ENCODE measurements at places on chromosomes 12 and 14. TPM values are rescaled to one million over a fixed set of nuclear protein-coding genes. Genes with fewer than 3 reads are reported as not detected.

GRCh38 chr12:104833756-104834155 lies 124.3 kb downstream of the SLC41A2 start:
- no peak for DNase-seq

DNA sequence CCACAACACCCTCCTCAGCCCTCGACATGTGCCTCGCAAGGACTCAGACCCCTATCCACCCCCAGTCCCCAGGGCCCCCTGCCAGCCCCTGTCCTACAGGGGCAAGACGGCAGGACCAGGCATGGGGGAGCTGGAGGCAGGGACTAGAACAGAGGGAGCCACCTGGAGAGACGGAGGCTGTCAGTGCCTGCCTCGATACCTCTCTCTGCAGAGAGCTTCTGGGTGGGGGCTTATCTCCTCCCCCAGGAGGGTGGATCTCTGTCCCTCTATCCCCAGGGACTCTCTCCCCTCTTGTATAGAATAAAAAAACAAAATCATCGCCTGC lies 2.0 kb upstream of the CPNE6 start:
- DNase-seq, result no peak

DNA sequence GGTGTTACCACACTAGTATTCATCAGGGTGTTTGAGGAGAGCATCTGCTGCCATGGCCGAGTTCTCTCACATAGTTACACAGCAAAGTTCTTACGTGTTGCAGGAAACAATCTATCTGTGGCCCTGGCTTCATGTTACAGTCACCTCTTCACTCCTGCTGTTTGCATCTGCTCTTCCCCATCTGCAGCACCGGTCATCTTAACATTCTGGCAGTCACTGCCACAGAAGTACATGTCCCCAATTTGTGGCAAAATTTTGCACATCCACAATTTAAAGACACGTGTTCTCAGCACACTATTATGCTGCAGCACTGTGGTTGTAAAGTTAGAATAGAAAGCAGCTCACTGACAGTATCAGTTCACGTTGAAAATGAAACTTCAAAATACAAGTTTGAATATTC lies 23.2 kb downstream of the MAPK1IP1L start:
- DNase-seq, result no peak

DNA sequence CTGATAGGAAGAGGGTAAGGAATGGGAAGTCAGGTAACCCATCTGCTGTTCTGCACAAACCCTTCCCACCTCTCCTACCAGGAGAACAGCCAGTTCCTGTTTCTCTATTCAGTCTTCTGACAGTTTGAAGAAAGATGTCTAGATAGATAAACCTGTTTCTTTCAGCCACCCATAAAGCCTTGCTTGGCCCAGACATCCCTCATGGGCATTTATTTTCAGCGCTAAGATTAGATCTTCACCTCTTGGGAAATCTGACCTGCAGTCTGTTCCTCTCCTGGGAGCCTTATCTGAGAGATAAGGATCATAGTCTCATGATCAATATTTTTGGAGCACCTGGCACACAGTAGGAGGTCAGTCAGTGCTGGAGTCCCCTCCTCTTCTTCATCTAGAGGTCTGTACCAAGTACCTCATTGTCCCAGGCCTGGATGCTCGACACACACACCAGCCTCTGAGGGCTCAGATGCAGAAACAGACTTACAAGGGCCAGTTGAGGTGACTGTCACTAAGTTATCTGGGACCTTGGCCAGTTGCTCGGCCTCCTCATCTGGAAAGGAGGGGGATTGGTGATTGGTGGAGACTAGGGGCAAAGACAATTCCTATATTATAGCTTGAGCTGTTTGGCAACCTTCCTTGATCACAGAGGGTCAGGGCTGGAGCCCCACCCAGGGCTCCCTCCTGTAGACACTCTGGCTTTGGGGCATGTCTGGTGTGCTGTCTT lies 18.2 kb downstream of the ACVRL1 start:
- DNase-seq, result no peak

DNA sequence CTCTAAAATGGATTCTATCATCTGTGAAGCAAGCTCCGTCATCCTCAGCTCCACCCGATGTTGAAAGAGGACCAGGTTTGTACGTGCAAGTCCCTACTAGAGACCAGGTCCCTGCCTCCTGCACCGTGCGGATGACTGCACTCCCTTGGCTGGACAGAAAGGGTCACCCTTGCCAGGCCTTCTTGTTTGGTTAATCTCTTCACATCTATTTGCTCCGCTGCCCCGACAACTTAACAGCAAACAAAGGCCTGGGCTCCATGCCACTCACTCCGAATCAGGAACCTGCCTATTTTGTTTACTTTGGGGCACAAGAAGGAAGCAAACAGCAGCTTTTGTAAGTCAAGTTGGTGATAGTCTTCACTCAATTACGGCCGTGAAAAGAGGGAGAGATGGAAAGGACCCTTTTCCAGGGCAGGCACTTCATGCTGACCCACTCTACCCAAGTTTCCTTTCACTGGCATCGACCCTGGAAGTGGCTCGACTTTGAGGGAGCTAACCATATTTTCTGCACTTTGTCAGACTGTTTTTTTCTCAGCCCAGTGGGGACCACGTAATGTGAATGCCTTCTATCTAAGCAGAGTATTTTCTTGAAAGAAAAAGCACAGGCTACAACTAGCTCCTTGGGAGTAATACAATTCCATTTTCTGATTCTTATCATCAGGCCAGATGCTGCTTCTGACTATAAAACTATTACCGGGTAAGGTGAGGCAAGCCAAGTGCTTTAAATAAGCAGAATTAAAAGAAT lies 202.6 kb downstream of the FOXN3 start:
- DNase-seq, result peak; percentile 88

DNA sequence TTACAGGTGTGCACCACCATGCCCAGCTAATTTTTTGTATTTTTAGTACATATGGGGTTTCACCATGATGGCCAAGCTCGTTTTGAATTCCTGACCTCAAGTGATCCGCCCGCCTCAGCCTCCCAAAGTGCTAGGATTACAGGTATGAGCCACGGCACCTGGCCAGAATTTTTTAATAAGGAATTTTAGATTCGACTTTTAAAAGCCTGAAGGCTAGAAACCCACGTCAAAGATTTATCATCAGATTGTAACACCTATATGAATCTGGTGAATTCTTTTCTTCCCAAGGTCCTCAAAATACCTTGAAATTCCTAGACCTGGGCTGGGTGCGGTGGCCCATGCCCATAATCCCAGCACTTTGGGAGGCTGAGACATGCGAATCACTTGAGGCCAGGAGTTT lies 18.7 kb upstream of the MMP19 start:
- DNase-seq, result no peak

The HOXC6 gene
- 4.1 TPM for total RNA-seq

The CDK2 gene
- 52.3 TPM for total RNA-seq

The TMEM229B gene
- 0.41 TPM for total RNA-seq
